NCI-H526 treated with DMSO at 0.1 percent for 48 hours (cell line): ENCODE measurements at places on chromosomes 16 and 17.

DNA sequence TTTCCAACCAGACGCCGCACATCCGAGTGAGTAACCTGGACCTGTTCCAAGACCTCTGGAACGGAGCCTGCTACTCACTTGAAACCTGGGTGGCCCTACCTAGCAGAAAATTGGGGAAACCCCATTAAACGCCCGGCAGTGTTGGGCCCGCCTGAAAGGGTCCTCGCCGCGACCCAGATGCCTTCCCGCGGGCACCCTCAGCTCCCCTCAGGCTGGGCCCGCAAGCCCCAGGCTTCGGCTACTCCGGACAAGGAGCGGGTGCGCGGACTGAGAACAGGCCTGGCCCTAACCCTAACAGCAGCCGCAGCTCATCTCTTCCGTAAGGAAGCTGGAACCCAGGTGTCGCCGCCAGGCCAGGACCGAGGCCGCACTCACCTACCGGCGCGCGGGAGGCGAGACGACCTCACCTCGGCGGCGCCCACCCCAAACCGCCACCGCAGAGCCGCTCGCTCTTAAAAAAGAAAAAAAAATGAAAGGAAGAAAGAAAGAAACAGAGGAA is 344 bp downstream of the PSME3IP1 start:
- DNase-seq, result no peak

DNA sequence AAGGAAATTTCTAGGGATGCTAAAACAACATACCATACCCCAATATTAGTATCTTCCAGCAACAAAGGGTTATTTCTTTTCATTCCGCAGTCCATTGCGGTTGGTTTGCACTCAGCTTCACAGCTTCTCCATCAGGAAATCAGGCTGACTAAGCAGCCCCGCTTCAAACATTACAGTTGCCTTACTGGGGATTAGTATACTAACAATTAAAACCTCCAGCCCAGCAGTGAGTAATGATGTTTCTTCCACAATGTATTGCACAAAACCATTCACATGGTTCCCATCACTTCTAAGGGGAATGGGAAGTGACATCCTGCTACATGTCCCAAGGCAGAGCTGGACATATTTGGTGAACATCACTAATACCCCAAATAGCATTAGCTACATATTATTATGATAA is 1384.9 kb downstream of the CDH8 start:
- DNase-seq, result no peak

DNA sequence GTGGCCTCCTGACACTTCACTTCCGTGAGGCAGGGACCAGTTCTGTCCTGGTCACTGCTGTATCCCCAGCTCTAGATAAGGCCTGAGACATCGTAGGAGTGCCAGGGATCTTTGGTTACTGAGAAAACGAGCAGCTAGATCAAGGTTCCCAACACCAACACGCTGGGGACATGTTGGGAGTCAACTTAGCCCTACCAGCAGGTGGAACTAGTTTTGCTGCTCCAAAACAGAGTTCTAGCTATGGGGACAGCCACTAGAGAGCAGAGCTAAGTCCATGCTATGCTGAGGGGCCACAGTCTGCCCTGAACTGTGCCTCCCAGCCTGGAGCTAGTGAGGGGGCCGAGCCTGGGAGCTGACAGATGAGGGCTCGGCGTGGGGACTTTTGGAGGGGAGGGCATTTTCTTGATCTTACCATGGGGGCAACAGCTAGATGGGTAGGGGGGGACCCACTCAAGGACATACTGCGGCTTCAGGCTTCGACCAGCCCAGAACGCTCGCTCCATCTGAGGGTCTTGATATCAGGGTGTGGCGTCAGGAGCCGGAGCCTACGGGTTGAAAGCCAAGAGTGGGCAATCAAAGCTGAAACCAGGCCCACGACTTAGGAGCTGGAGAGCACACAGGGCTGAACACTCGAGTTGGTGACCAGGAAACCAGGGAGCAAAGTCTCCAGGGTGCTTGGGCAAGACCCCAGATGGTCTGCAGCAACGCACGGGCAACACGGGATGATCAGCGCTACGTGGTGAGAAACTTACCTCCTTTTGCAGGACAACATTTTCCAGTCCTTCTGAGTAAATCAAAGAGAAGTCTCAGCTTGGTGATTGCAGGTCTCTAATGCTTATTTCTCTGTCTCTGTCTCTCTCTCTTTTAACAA is 13.4 kb downstream of the SNX20 start:
- no peak for DNase-seq

- peak; percentile 36 for DNase-seq
Measured at GRCh38 chr17:39225959-39226683, 376 bp upstream of the STAC2 start.

DNA sequence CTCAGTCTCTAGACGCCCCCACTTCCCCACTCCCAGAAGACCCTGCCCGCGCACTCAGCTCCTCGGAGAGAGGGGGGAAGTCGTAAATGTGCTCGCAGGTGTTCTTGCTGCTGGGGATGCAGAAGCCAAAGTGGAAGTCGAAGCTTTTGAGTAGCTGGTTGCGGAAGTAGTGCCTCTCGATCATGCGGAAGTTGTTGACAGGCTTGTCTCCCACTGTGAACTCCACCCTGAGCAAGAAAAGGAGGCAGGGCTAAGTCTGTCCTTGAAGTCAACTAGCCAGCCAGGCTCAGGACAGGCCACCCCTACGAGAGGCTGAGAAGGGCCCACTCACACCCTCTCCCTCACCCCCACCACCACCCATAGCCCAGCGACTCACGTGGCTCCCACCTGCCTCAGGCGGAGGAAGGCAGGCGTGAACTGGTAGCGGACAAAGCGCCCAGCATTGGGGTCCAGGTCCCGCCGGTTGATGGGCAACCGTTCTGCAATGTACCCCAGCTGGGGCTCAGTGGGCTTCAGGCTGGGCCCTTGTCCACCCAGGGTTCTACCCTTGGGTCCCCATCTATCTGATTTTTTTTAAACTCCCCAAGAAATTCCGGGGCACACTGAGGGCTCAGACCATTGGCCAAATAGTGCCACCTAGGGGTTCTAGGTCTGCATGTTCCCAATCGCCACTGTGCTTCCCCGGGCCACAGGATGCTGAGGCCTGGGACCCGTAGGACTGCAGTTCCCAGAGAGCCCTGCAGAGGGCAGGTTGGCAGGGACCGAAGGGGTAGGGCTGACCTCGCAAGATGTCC is 4.6 kb downstream of the UNC119 start:
- DNase-seq, result peak; percentile 22

- DNase-seq, result no peak
Measured at GRCh38 chr16:7888411-7888810, 555.8 kb downstream of the RBFOX1 start.

- no peak for DNase-seq
Measured at GRCh38 chr16:8678068-8678927, 3.9 kb downstream of the ABAT start.
